ENCODE measurements at places on chromosomes 16 and 17. TPM values are rescaled to one million over a fixed set of nuclear protein-coding genes. Genes with fewer than 3 reads are reported as not detected.

Gene ICAM2
- 6.6 TPM for total RNA-seq

Gene CCDC154
- total RNA-seq, result 1.9 TPM

Gene SP6
- total RNA-seq, result not detected

Gene MVD
- 79.5 TPM for total RNA-seq

Gene TPPP3
- total RNA-seq, result 3.8 TPM

Gene TRAF7
- total RNA-seq, result 34.7 TPM

Gene TNFRSF17
- 0.63 TPM for total RNA-seq

Gene SLC6A4
- under 0.01 TPM for total RNA-seq

Gene DLX3
- not detected for total RNA-seq

Gene MVP
- 5.6 TPM for total RNA-seq

Gene GNAO1
- total RNA-seq, result 163 TPM

Gene CLDN6
- 0.63 TPM for total RNA-seq

Gene DNAAF8
- 0.31 TPM for total RNA-seq

Gene MYH1
- total RNA-seq, result not detected

Gene PIEZO1
- 8.5 TPM for total RNA-seq

Gene PMFBP1
- total RNA-seq, result 1.6 TPM

Gene PHKB
- total RNA-seq, result 248 TPM

Gene GRIN2A
- 18.5 TPM for total RNA-seq

Gene MPP2
- total RNA-seq, result 17.5 TPM

Gene ITGAD
- not detected for total RNA-seq

Gene C16orf89
- total RNA-seq, result 1.3 TPM

Gene KRTAP9-1
- total RNA-seq, result not detected

Gene CBLN1
- 5.0 TPM for total RNA-seq

Gene SRR
- 60.4 TPM for total RNA-seq

Gene NEUROD2
- 116 TPM for total RNA-seq

Data from parietal lobe (tissue), 2 donors.